Cardiac septum (tissue), 1 donor: ENCODE measurements at places on chromosomes 1 and 21.

GRCh38 chr1:92277105-92277723, 21.6 kb downstream of the GLMN start:
- no peak for DNase-seq

GRCh38 chr1:229535230-229535629, 23.3 kb downstream of the ABCB10 start:
- DNase-seq, result no peak

- DNase-seq, result no peak
Measured at GRCh38 chr1:211132721-211133392, 1.1 kb downstream of the KCNH1 start.

GRCh38 chr21:45590726-45591618, 48.7 kb upstream of the SLC19A1 start:
- no peak for DNase-seq

DNA sequence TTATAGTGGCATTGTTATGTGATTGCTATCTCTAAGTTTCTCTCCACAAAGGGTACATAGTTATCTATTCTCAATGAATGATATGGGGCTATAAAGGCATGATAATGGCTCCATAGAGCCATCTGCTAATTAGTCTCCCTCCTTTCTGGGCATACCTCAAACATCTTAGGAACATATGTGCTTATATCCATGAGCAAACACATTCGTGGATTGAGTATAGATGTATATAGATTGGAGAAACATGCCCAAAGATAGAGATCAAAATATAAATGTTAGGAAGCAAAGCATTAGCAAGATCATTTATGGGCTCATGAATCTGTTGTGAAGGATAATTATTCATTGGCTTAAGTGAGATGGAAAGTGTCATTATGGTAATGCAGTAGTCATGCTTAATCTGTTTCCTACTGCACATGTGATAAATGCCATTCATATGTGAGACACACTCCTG, 155.8 kb upstream of the UBE2U start:
- DNase-seq, result no peak
